ENCODE measurements at places on chromosomes 4 and X.

- DNase-seq, result no peak
Observed at GRCh38 chr4:173446416-173446815, 47.5 kb upstream of the SCRG1 start.

GRCh38 chr4:109701566-109702410, 1.5 kb downstream of the CASP6 start:
- DNase-seq, result no peak

DNA sequence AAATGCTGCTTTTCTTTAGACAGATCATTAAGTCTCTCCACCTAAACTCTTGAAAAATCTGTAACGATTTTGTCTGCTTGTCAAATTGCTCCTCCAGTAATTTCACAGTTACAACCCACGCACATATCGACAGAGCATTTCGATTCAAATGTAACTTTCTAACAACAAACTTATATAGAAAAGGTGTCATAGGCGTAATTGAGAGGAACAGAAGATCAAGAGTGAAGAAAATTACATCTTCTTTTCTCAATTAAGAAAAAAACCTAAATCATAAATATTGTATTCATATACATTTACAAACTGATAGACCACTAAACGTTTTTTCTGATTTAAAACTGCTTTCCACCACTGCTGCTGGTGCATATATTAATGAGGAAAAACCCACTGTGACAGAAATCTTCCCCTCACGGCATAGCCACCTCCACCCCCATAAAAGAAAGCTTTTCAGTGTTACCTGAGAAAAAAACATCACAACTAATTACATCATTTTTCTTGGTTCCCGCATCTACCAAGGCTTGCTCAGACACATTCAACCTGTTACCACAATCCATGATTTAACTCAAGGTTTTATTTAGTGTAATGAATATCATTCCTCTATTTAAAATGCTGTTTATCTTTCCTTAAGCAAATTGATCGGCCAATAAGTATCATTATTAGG, 1.9 kb downstream of the GPM6A start:
- no peak for DNase-seq

DNA sequence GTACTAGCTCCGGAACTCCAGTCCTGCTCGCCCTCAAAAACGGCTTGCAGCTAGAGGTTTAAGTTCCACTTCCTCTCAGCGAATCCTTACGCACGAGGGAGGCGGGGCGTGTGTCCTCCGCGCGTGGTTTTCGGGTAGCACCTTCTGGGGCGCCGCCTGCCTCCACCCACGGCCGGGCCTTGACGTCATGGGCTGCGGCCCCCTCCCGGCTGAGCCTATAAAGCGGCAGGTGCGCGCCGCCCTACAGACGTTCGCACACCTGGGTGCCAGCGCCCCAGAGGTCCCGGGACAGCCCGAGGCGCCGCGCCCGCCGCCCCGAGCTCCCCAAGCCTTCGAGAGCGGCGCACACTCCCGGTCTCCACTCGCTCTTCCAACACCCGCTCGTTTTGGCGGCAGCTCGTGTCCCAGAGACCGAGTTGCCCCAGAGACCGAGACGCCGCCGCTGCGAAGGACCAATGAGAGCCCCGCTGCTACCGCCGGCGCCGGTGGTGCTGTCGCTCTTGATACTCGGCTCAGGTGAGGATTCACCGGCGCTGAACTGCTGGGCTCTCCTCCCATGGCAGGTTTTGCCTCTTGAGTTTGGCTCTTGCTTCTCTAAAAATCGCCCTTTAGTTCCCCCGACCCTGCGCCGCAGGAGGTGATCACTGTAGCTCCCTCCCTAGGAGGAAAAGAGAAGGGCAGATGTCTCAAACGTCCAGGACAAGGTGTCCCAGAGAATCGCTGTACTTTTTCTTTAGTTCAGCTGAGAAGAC, at the start of gene AREG:
TSS of gene AREG (plus strand) at position 246 of the 752 bp plus-strand sequence. CDS start at position 456, 210 bp downstream.
- peak; percentile 90 for DNase-seq

DNA sequence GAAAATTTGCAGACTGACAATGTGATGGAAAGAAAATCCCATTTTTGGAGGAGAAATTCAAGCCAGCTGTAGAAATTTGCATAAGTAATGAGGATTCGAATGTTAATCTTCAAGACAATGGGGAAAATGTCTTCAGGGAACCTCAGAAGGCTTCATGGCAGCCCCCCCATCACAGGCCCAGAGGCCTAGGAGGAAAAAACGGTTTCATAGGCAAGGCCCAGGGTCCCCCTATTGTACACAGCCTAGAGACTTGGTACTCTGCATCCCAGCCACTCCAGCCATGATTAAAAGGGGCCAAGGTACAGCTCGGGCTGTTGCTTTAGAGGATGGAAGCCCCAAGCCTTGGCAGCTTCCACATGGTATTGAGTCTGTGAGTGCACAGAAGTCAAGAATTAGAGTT, 303.6 kb upstream of the PCDH7 start:
- DNase-seq, result no peak

- peak; percentile 4 for DNase-seq
Observed at GRCh38 chrX:56569378-56570057, 6.1 kb downstream of the UBQLN2 start.

DNA sequence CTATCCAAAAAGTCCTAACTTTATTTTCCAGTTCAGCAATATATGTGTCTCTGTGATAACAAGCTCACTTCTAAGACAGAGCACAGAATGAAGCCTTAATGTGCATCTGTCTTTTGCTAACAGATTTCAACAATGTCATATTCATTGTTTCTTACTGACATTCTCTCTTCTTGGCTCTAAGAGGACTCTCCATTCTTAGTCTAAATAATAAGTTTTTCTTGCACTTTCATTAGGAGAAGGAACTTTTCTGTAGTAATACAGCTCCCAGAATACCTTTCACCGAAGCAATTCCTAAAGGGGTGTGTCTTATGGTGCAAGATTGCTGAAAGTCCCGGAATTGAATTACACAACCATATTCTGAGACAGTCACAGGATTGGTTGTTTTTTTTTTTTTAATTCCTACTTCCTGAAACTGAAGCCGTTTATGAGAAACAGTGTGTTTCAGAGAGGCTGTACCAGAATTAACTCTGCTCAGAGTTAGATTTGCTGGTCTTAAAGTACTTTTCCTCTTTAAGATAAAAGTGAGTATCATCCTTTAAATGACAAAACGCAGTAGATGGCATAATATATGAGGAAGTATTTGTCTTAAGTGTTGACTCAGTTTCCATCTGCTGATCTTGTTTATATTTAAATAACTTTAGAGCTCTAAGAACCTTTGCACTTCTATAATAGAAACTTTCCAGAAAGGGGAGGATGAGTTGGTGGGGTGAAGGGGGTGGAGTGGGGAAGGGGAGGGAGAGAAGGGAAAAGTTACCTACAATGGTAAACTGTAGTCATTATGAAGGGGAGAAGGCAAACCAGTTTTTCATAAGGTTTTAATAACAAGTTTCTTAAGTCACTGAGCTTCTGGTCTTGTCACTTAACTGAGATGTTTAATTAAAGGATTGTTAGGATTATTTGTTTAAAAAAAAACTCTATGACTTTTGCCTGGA, at the start of gene ALPK1:
TSS of gene ALPK1 (plus strand) at position 421 of the 932 bp plus-strand sequence.
- DNase-seq, result no peak

- no peak for DNase-seq
Observed at GRCh38 chr4:159191989-159192388, 89.1 kb downstream of the RAPGEF2 start.

GRCh38 chrX:56798339-56798711, 69.3 kb downstream of the NBDY start:
- DNase-seq, result peak; percentile 16

DNA sequence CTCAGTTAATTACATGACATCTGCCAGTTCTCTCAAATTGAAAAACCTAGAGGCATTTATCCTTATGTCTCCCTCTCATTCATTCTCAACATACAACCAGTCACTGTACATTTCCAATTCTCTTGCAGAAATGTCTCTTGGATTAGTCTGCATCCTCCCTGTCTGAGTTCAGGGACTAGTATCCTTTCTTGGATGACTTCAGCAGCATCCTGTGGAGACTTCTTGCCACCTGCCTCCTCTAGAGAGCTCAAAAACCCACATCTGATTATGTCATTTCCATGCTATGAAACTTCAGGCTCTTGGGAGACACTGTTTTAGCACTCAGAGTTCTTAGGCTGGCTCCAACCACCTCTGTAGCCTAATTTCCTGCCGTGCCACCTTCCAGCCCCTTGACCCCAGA, 515.1 kb upstream of the DIPK2B start:
- no peak for DNase-seq

GRCh38 chr4:189084671-189085070, 856.0 kb upstream of the FRG1 start:
- no peak for DNase-seq

DNA sequence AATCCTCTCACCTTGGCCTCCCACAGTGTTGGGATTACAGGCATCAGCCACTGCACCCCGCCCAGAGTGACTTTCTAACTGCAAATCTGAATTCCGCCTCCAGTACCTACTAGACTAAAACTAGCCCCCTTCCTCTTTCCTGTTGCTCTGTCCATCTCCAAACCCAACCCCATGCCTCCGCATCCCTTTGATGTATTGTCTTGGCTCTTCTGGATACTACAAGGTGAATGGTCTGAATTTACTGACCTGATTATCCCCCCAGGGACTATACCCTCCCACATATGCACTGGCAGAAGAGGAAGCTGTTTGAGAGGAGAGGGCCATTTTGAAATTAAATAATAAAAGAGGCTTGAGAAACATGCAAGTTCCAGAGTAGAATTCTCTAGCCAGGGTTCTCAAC, 17.7 kb upstream of the TFDP3 start:
- DNase-seq, result no peak

DNA sequence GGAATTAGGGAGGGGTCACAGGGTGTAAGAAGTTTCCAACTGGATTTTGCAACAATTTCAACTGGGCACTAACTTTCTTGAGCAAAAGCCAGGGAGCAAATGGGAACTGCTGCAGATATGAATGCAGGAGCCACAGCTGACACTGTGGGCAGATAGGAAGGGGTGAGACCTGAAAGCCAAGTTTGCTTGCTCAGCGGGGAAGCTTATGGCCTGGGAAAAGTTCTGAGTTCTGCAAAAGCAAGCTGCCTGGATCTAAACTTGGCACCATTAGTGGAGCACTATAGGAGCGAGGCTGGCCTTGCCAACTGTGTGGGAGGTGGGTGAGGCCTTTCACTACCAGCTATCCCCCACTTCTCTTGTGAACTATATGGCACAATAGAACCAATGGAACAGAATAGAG, 11.1 kb downstream of the CYSLTR1 start:
- no peak for DNase-seq

DNA sequence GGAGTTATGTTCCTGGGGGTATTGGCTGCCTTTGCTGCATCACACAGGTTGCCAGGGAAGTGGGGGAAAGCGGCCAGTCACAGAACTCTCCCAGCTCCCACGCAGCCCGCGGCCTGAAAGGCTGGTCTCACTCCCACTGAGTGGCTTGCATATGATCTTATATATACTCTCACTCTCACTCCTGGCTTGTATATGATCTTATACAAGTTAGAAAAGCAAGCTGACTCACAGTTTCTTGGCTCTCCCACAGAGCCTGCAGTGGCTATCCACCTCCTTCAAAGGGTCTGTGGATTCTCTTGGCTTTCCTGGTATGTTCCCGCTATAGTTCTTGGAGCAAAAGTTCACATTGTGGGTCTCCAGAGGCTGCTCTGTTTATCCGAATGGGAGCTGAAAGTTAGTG, 833.5 kb upstream of the GALNTL6 start:
- DNase-seq, result no peak

- DNase-seq, result peak; percentile 33
Observed at GRCh38 chrX:103464072-103464773, 55.1 kb downstream of the RAB40A start.

DNA sequence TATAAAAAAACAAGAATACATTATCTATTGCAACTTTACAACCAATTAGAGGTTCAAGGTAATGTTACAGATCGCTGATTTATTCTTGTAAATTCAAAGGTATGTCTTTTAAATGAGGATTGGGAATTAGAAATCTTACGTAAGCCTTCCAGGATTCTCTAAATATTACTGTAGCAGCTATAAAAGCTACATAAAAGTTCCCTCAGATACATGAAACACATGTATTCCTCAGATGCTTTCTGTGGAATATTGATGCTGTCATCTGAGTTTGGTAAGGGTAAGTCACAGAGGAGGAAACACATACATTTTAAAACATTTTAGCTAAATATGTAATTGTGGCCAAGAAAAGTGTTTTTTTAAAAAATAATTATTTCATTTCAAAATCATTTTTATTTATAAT, 3.4 kb downstream of the AFP start:
- DNase-seq, result no peak

- no peak for DNase-seq
Observed at GRCh38 chr4:7531640-7531994, 96.9 kb upstream of the PSAPL1 start.

- no peak for DNase-seq
Observed at GRCh38 chr4:127309369-127310102, 323.2 kb upstream of the INTU start.

- no peak for DNase-seq
Observed at GRCh38 chr4:82643994-82644733, 82.4 kb upstream of the TMEM150C start.

GRCh38 chr4:189279188-189279587, 661.5 kb upstream of the FRG1 start:
- DNase-seq, result no peak

DNA sequence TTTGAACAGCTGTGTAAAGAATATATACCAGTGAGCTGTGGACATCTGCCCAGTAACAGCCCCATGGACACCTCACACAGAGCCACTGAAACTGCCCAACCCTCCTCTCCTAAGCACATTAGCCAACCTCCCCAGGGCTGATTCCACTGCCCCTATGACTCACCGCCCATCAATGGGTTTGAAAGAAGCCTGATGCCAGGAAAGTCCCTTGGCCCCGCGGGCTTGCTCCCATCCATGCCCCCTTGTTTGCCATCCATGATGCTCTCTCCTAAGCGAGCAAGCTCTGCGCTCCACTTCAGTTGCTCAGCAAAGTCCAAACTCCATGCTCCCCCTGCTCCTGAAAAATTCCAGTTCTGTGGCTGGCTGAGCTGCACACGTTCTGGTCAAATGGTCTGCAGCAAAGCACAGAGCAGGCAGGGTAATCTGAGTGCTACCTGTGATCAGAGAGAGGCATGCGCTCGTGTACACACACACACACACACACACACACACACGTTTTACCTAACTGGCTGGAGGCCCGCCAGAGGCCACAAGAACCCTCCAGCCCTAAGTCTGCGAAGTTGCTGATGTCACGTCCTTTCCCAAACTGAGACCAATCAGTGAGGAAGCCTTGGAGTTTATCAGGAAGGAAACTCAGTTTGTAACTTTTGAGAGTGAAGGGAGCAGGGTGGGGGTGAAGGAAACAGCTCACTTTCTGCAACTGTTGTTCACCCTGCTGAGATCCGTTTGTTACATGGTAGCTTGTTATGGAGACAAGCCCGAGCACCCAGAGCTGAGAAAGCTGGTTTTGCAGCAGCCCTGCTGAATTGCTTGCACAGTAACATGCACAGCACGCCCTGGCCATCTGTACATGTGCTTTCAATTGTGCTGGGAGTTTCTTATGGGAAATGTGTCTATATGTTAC, at the start of gene ASB9:
TSS of gene ASB9 (minus strand) at position 466 of the 904 bp plus-strand sequence. CDS start at position 257, 209 bp downstream.
- DNase-seq, result peak; percentile 20

DNA sequence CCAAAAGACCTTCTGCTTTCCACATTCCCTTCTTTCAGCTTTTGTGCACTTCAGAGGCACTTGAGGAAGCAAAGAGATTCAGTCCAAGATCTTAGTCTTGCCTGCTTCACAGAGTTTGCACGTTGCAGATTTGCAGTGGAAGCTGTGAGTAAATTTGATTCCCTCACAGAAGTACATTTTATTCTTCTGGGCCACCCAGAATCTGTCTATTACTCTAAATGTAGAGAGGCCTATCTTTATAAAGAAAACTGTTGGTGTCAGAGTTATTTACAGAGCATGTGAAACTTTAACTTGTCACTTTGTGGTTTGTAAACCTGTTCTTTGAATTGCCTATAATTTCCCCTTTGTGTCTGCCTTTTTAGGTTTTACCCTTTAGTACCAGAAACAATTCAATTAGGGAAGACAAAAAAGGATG, 15.5 kb downstream of the SPRY1 start:
- no peak for DNase-seq

GRCh38 chr4:12445711-12446235, 1017.1 kb upstream of the HS3ST1 start:
- DNase-seq, result no peak

All from stimulated activated CD4-positive, alpha-beta T cell treated with anti-CD3 and anti-CD28 coated beads, Interleukin-15, amount 100 ng/mL, for 24 hours (primary cell).